ENCODE measurements at places on chromosomes 16 and 17. TPM values are rescaled to one million over a fixed set of nuclear protein-coding genes. Genes with fewer than 3 reads are reported as not detected.

DNA sequence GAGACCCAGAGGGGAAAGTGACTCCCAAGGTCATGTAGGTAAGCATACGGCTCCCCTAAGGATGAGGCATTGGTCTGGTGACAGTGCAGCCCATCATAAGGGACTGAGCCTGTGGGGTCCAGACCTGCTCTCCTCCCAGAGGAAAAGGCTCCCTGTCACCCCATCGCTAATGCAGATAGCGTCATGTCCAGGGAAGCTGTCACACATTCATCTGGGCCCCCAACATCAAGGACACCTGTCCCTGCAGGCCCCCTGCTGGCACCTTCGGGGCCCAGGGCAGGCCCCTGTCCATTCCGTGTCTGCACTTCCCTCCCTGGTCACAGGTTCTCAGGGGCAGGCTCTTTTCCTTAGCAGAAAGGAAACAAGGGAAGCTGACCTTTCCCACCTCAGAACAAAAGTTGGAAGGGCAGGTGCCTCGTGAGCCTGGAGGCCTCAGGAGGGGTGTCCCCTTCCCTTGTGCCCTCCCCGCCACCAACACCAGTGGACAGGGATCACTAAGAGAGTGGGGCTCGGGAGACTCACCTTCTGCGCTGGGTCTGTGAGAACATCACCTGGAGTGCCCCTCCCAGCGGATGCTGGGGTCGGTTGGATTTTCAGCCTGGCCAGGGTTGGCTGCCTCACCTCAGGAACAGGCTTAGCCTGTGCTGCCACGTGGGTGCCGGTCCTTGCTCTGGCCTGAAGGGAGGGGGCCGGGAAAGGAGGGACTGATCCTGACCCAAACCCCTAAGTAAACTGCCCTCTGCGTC, 17.3 kb upstream of the LASP1NB start:
- no peak for DNase-seq

DNA sequence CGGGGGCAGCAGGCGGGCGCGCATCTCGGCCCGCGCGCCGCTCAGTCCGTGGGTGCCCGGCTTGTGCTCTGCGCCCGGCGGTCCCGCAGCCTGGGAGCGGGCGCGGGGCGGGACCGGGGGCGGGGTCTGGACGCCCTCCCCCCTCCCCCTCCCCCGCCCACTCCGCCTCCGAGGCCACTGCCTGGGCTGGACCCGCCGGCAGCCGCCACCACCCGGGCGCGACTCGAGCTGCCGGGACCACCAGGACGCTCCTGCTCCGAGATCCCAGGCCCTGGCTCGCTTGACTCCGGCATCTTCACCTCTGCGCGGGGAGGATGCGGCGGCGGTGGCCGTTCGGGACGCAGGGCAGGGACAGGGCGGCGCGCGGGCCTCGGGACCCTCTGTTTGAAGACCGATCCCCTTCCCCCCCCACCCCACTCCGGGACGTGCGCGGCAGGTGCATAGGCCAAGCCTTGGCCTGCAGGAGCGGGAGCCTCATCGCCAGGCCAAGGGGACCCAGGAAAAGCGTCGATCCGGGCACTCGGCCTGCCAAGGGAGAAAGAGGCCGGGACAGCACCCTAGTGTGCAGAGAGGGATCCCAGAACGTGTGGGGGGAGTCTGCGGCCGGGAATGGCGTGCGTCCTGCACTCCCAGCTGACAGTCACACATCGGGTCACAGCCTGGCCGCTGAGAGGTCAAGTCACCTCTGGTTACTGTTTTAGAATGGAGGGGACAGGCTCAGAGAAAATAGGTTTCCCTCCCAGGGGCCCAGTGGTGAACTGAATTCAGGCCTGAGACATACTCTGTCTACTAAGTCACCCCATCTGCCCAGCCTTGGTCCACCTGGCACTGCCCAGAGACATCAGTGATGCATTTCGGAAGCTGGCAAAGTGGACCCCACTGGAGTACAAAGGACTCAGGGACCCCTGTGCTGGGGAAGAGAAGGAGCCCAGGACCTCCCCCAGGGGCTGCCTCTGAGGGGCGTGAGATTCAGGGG, at the start of gene HS3ST6:
TSS of gene HS3ST6 (minus strand) at position 65 of the 976 bp plus-strand sequence. CDS start 92 bp downstream, outside the sequence.
- DNase-seq: no peak

DNA sequence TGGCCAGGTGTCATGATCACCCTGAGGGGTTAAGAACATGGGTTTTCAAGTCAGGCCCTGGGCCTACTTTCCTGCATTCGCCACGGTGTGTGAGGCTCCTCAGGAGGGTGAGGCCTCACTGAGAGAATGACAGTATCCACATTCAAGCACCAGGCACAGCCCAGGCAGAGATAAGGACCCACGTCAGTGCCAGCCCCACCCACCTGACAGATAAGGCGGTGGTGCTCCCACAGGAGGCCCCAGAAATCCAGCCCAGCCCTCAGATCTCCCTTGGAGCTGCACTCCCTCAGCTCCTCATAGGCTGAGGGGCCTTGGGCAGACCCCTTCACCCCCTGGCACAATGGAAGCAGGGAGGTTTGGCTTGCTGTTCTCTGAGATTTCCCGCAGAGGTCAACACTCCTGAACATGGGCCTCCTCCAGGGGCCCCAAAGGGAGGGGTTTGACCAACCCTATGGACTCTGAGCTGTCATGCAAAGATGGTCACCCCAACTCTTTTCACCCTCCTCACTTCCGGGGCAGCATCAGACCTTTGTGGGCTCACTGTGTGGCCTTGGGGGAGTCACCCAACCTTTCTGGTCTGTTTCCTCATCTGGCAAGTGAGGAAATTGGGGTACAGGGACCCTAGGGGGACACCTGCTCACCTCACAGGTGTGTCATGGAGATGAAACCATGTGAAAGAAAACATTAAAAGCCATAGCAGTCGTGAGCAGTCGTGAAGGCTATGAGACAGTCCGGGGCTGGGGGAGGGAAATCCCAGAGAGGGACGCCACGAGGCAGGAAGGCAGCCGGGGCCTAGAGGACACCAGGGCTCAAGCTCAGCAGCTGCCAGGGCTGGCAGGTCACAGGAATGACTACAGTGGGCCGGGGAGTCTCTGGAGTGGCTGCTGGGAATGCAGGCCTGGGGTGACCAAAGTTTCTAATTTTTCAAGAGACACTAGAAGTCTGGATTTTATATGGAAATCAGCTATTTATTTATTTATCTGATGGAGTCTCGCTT, 15.4 kb downstream of the PLLP start:
- DNase-seq: no peak

GRCh38 chr16:48330841-48331192, 54.4 kb downstream of the SIAH1 start:
- no peak for DNase-seq

- peak; percentile 39 for DNase-seq
Measured at GRCh38 chr16:21001262-21001661, 100.7 kb downstream of the LYRM1 start.

DNA sequence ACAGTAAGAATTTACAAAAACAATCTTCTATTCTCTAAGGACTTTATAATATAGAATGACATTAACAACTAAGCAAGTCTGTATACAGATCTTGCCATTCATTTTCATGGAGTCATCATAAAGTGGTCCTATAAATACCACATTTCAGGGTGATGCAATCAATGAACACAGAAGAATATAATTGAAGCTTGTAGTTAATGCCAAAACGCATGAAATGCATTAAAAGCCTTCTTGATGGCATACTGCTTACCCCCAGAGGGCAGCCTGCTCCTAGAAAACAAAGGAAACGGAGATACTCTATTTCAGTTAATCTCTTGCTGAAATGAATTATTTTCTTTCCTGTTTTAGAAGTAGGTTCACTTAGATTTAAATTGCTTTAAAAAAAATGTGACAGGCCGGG, 45.2 kb upstream of the STAC2 start:
- peak; percentile 71 for DNase-seq

- DNase-seq: no peak
Measured at GRCh38 chr16:53372992-53373871, 61.0 kb upstream of the RBL2 start.

DNA sequence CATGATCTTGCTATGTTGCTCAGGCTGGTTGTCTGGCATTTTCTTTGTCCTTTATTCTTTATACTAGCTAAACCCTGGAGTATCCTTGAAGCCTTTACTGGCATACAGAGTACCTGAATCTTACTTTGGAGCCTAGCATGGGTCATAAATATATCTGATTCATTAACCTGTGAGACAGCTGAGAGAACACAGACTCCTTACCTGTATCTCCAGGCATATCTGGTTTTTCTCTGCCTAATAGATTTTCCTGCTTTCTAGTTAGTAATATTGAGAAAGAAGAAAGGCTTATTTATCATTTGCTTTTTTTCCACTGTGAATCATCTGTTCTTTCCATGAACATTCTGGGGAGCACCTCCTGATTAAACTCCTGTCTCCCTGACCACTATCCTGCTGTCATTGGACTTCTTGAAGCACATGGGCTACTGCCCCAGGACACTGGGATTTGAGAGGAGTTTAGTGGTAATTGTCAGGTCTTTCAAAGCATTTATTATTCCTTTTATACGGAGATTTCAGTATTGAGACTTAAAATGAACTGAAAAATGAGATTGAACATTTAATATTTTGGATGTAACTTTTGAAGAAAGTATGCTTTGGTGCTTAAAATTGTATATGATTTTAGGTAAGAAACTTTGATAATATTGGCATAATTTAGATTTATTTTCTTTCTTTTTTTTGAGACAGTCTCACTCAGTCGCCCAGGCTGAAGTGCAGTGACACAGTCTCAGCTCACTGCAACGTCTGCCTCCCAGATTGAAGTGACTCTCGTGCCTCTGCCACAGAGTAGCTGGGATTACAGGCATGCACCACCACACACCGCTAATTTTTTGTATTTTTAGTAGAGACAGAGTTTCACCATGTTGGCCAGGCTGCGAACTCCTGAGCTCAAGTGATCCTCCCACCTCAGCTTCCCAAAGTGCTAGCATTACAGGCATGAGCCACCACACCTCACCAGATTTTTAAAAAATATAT, 8.6 kb downstream of the PDP2 start:
- DNase-seq: no peak

GRCh38 chr16:64304951-64305350, 816.9 kb downstream of the CDH11 start:
- no peak for DNase-seq

- DNase-seq: peak; percentile 61
Measured at GRCh38 chr16:66247516-66248481, 118.7 kb upstream of the CDH5 start.

- no peak for DNase-seq
Measured at GRCh38 chr17:65723431-65724151, 162.1 kb upstream of the AXIN2 start.

GRCh38 chr17:9230346-9230745, 209.0 kb downstream of the NTN1 start:
- no peak for DNase-seq

DNA sequence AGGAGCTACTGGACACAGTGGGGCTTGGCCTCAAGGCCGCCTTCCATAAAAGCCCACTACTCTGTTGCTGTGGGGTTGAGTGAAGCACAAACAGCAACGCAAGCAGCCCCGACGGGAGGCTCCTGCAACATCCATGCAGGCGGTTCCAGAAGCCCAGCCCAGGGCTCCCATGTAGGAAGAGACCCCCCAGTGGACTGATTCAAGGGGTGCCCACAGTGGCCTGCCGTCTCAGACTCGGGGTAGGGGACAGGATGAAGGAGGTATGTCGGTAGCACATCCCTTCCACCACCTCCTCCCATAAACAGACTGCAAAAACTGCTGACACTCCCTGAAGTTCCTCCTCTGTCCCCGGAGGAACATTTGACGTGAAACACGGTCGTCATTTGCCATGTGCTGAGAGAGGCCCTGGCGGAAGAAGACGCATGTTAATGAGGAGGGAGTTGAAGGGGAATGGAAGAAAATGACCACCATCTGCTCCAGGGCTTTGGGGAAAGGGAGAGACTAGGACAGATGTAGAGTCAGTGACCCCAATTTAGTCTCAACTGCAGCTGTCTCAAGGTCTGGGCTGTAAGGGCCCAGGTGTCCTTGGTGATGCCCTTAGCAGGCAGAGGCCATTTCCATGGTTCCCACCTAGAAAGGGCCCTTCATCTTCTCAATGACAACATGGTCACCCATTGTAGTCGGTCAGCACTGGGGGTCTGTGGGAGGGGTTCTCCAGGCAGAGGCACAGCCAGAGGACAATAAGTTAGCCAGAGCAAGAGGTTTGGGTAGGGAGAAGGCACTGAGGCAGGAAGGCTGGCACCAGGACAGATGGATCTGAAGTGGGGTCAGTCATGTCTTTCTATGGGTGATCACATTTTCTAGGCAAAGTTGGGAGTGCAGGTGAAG, 200.6 kb downstream of the CPPED1 start:
- no peak for DNase-seq

- no peak for DNase-seq
Measured at GRCh38 chr17:5715478-5715877, 131.2 kb upstream of the NLRP1 start.

- no peak for DNase-seq
Measured at GRCh38 chr17:78263063-78263735, 31.8 kb downstream of the TMEM235 start.

DNA sequence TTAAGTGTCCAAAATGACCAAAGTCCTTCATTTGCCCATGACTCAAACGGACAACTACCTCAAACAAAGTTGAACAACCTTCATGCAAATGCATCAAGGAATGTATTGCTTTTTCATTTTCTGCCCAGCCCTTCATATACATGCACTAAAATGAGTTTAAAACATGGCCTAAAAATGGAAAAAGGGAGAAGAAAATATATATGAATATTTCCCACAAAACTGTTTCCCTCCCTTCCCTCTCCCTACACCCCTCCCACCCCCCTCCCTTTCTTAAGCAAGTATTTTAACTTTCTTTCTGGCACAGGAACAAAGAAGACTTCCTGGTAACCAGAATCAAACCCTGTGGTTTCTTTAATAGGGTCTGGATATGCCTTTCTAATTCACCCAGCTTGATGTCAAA, 5.5 kb upstream of the FBXL20 start:
- DNase-seq: no peak

DNA sequence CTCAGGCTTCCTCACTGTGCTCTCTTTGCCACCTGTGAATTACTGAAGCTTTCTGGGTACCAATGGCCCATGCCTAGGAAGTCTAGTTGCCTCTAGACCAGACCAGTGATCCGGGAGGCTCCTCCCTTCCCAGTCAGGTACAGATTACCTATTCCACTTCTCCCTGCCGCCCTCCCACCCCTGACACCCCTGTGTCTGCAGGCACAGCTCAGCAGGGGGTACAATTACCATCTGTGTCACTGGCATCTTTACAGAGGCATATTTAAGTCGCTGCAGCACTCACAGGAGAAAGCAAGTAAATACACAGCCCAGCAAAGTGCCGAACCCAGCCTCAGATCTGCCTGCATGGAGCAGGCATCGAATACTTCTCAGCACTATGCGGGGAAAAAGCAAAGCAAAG, 5.3 kb upstream of the WSCD1 start:
- DNase-seq: no peak

- DNase-seq: no peak
Measured at GRCh38 chr16:82651921-82652601, 25.3 kb downstream of the CDH13 start.

- DNase-seq: no peak
Measured at GRCh38 chr17:3979290-3979611, 15.0 kb upstream of the ATP2A3 start.

Gene PLCG2
- 5.6 TPM for total RNA-seq

Gene NOG
- 0.15 TPM for total RNA-seq

Gene NGFR
- 60.6 TPM for total RNA-seq

Gene LASP1
- 76.9 TPM for total RNA-seq

Gene GNAO1
- not detected for total RNA-seq

Gene CTRL
- 2.9 TPM for total RNA-seq

Gene PTGES3L
- total RNA-seq: 1.1 TPM

Gene TLCD3A
- total RNA-seq: 49.2 TPM

Gene TBC1D3E
- total RNA-seq: not detected

Gene SLFN5
- 5.2 TPM for total RNA-seq

Gene OTOP3
- total RNA-seq: not detected

Gene MYH8
- total RNA-seq: not detected

Gene SPG7
- total RNA-seq: 113 TPM

Gene GPR142
- 0.24 TPM for total RNA-seq

Gene DPEP2
- total RNA-seq: not detected
